Stimulated activated CD4-positive, alpha-beta T cell treated with anti-CD3 and anti-CD28 coated beads, Interleukin-1b, Interleukin-23, amount 100 ng/mL, for 1 hour (primary cell): ENCODE measurements at places on chromosomes 5 and 9.

DNA sequence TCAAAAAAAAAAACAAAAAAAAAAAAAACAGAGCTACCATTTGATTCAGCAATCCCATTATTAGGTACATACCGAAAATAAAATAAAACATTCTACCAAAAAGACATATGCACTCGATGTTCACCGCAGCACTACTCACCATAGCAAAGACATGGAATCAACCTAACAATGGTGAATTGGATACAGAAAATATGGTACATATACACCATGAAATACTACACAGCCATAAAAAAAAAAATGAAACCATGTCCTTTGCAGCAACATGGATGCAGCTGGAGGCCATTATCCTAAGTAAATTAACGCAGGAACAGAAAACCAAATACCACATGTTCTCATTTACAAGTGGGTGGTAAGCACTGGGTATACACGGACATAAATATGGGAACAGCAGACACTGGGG lies 21.3 kb downstream of the MRPS27 start:
- DNase-seq, result no peak

GRCh38 chr5:154647114-154647760 lies 107.9 kb upstream of the LARP1 start:
- no peak for DNase-seq

DNA sequence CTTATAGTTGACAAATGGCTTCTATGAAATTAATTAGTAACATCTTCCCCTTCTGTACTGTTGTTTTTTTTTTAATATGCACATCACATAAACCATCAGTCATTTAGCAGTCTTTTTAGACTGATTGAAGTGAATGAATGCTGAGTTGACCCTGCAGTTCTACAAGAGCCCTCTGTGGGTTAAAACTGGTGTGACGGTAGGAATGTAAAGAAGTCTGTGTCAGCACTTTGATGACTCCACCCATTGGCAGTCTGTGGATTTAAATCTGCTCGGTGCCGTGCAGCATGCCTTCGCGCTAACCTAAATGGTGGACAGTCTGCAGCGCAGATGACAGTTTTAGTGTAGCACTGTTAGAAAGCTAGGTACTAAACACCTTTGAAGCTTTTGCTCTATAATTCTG lies 3.1 kb downstream of the GTF3C4 start:
- no peak for DNase-seq

- DNase-seq, result no peak
These were observed 318.6 kb upstream of the RGMB start for GRCh38 chr5:98454904-98455303.

GRCh38 chr5:80784451-80784850 lies 129.7 kb upstream of the DHFR start:
- DNase-seq, result no peak

DNA sequence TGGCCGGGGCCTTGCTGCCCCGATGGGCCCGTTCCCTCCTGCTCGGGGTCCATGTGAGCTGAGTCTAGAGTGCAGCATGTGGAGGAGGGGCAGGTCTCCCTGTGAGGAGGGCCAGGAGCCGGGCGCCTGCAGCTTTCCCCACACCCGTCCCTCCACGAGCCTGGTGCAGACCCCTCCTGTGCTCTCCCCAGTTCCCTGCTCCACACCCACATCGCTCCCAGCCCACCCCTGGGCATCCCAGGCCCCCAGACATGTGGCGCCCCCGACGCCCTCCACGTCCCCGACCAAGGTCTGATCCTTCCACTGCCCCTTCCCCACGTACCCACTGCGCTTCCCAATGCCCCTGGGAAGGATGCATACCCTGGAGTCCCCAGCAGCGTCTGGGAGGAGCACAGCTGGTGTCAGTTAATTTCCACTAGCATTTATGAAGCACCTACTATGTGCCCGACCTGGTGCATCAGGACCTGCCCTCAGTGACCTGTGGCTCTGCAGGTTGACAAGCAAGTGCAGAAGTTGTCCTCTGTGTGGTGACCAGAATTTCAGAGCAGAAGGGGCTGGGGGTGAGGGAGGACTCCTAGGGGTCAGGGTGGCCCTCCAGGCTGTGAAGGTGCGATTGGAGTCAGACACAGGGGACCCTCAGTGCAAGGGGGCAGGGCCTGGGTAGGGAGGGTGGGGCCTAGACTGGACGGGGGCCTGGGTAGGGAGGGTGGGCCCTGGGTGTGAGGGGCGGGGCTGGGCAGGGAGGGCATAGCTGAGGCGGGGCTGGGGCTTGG lies 10.8 kb upstream of the SLC6A18 start:
- DNase-seq, result no peak

DNA sequence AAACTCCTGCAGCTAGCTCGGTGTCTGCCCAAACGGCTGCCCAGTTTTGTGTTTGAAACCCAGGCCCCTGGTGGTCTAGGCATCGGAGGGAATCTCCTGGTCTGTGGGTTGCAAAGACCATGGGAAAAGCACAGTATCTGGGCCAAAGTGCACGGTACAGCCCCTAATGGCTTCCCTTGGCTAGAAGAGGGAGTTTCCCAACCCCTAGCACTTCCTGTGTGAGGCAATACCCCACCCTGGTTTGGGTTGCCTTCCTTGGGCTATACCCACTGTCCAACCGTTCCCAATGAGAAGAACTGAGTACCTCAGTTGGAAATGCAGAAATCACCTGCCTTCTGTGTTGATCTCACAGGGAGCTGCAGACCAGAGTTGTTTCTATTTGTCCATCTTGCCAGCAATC lies 41.8 kb downstream of the CAVIN4 start:
- DNase-seq, result no peak

DNA sequence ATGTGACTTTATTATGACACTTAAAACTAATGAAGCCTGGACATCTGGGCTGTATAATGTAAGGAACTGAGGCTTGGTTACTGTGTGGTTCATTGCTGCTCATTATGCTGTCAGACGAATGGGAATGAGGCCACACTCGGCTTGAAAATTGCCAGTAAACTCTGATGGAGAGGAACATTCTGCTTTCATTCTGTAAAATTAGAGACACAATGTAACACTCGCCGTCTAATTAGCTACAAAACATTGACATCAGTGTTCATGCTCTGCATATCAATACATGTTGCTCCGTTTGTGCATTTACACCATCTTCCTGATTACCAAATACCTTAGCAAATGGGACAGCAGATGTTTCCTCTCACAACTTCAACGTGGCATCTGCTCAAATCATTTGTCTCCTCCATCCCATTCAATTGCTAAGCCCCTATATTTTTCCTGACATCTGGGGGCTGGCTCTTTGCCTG lies 133.0 kb downstream of the SLC28A3 start:
- no peak for DNase-seq

GRCh38 chr5:74608736-74609601 lies 31.6 kb downstream of the ENC1 start:
- no peak for DNase-seq

- no peak for DNase-seq
These were observed 151.1 kb downstream of the ARL15 start for GRCh38 chr5:54159153-54159892.

DNA sequence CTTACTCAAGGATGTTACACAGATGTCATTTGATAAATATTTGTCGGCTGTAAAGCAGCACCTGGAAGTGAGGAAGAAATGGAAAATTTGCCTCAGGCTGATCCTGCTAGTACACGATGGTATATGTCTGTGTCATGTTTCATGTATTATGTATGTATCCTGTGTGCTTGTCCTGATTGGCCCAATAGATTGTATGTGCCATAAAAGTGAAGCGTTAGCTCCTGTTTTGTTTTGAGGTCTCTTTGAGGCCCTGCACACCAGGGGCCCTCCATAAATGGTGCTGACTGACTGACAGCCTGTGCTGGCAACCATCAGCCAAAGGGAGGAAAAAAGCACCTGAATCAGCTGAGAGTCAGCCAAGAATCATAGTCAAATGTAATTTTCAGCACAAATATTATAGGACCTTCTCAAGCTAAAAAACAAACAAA lies 11.8 kb upstream of the LNPEP start:
- no peak for DNase-seq

DNA sequence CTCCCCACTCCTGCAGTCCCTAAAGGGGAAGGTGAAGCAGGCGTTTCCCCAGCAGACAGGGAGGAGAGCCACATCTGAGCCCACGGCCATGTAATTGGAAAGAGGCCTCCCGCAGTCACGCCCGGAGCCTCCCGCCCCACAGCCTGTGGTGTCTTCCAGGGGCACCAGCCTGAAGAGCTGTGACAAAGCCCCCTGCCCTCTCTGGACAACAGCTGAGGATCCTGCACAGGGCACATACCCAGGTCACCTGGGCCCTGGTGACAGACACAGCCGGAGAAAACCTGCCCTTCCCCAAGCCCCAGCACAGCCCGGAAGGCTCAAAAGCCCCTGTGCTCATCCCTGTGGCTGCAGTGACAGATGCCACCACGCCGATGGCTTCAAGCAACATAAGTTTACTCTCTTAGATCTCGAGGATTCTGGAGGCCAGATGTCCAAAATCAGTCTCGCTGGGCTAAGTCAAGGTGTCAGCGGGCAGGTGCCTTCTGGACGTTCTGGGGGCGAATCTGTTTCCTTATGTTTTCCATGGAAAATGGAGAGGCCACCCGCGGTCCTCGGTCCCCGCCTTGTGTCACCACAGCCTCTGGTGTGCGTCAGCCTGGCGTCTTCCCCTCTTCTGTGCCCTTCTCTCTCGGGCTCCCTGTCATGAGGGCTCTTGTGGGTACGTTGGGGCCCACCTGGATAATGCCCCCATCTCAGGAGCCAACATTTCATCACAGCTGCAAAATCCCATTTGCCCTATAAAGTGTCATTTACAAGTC lies 71.5 kb downstream of the PSMB7 start:
- no peak for DNase-seq

GRCh38 chr5:50814556-50814955 lies 148.1 kb downstream of the PARP8 start:
- no peak for DNase-seq

- DNase-seq, result no peak
These were observed 17.8 kb downstream of the ACTL7B start for GRCh38 chr9:108838017-108838416.

- no peak for DNase-seq
These were observed 30.2 kb downstream of the CDHR2 start for GRCh38 chr5:176579323-176579722.

GRCh38 chr9:76704593-76705204 lies 59.5 kb upstream of the PCA3 start:
- no peak for DNase-seq

DNA sequence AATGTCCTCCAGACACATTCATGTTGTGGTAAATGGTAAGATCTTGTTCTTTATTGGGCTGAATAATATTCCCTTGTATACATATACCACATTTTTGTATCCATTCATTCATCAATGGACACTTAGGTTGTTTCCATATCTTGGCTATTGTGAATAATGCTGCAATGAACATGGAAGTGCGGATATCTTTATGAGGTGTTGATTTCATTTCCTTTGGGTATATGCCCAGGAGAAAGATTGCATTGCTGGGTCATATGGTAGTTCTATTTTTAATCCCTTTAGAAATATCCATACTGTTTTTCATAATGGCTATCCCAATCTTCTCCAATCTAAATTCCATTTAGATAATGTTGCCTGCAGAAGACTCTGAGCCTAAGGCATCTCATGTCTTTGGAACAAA lies 78.0 kb upstream of the TNC start:
- DNase-seq, result no peak

DNA sequence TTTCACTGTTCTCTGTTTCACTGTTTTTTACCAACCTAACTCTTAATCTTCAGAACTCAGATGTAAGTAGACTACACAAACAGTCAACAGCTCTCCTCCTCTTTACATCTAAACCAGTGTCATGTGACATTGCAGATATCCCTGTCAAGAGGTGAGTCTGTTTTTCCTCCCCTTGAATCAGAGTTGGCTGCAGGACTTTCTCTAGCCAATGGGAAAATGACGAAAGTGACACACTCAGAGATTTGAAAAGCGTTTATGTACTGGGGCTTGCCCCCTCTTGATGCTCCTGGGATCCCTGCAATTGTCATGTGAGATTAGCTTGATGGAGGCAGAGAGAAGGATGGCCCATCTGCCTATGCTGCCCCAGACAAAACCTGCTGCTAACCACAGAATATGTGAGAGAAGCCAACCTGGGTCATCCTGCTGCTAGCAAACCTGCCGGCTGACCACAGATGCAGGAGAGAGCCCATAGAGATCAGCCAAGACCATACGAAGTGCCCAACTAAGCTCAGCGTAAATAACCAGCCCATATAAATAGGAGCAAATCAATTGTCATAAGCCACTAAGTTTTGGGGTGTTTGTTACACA lies 111.1 kb downstream of the ASTN2 start:
- no peak for DNase-seq

- DNase-seq, result no peak
These were observed 43.6 kb downstream of the GADD45G start for GRCh38 chr9:89648247-89649000.

DNA sequence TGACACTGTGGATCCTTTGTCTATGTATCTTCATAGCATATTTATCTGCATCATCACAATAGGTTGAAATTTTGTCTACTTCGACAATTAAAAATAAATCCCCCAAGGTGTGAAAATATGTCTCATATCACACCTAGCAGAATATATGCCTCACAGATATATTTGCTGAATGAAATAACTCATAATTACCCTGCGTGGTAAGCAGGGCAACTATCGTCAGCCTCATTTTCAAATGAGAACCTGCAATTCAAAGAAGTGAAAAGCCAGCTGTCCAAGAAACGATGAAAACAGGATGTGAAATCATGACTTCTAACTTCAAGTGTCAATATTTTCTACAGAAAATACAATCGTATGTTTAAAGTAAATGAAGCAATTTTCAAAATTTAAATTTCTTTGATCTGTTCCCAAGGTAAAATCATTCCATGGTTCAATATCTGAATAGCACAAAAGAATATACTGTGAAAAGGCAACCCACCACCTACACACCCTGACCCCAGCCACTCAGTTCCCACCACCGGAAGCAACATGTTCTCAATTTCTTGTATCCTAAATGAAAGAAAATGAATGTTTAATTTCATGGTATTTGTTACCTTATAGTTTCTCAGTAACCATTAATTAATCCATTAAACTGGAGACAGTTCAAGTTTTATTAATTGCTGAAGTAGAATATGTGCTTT lies 57.1 kb downstream of the TBCA start:
- no peak for DNase-seq

GRCh38 chr9:16191691-16192402 lies 639.0 kb downstream of the CCDC171 start:
- no peak for DNase-seq

DNA sequence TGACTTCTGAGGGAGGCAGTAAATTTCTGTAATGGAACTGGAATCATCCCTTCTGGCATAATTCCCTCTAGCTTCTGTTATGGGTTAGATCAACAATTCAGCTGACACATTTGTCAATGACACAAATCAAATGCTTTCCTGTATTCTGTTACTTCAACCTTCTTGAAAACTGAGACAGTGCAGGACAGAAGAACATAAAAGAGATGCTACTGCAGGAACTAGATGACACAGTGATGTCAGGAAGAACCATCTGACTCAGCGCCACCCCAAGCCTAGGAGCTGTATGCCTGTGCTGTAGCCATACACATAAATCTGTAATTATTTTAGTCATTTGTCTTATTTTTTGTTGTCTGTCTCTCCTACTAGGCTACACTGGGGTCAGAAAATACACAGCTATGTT lies 18.2 kb upstream of the CEP120 start:
- no peak for DNase-seq

DNA sequence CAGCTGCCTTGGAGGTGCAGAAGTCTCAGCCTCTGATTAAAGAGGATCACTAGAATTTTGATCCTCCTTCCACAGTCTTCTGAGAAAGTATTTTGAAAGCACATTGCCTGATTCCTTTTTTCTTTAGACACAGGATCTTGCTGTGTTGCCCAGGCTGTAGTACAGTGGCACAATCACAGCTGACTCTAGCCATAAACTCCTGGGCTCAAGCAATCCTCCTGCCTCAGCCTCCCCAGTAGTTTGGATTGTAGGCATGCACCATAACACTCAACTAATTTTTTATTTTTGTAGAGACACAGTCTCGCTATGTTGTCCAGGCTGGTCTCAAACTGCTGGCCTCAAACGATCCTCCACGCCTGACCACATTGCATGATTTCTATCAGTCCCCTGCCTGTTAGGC lies 74.5 kb downstream of the FAM78A start:
- no peak for DNase-seq
